CD4-positive, CD25-positive, alpha-beta regulatory T cell (primary cell): ENCODE measurements at places on chromosomes 4 and X. TPM values are rescaled to one million over a fixed set of nuclear protein-coding genes. Genes with fewer than 3 reads are reported as not detected.

GRCh38 chr4:8745826-8746225, 125.8 kb downstream of the HMX1 start:
- no peak for DNase-seq

DNA sequence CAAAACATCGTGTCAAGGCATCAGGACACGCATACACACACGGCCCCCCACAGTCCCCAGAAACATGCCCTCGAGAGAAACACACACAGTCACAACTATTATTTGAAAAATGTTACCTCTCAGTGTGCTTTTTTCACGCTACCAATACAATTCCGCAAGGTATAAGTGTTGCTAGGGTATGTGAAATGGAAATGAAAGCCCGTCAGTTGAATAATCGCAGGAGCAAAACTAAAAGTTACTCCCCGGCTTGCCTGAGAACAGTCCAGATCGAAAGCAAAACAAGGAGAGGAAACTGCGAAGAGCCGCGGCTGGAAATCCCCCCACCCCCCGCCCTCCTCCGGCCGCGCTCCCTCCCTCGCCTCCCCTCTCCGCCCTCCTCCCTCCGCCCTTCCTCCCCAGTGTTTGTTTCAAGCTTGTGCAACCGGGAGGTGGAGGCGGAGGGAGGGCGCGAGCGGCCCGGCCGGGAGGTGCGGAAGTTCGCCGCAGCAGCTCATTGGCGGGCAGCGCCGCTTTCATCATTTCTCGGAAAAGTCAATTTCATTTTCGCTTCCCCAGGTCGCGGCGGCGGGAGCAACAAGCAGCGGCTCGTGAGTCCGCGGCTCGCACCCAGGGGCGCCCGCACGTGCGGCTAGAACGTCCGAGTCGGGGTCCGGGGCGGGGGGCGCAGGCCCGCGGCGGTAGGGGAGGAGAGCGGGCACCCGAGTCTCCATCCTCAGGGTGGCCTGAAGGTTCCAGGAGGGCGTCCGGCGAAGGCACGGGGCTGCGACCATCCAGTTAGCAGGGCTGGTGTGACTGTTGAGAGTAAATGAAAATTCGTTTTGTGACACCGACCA, at the start of gene IRF2:
IRF2 (minus strand) TSS at position 288 of the 833 bp plus-strand sequence. CDS start 45,486 bp downstream, outside the sequence.
- peak; percentile 100 for DNase-seq

The CLCN4 gene
- 0.37 TPM for total RNA-seq

The RS1 gene
- total RNA-seq = not detected

GRCh38 chr4:373062-373839, 35.6 kb downstream of the ZNF141 start:
- DNase-seq = no peak

- no peak for DNase-seq
Measured at GRCh38 chr4:141669501-141669900, 33.1 kb downstream of the IL15 start.

The SPANXA1 gene
- total RNA-seq = not detected

GRCh38 chr4:108814326-108814725, 51.5 kb upstream of the ETNPPL start:
- peak; percentile 14 for DNase-seq

DNA sequence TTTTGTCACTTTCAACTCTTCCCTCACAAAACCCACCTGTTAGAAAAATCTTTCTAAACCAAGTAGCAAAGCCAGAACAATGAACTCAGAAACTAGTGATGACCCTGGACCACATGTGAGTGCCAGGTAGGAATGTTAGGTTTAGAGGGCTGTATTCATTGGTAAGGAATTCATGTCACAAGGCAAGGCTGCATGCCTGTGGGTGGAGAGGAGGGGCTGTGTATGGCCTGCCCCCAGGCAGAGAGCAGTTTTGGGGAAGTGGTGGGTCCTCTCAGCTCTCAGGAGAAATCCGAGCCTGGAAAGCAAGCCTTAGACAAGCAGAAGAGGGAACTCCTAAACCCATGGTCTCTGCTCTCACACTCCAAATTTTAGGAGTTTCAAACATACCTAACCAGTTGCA, 2.4 kb downstream of the RNF175 start:
- no peak for DNase-seq

DNA sequence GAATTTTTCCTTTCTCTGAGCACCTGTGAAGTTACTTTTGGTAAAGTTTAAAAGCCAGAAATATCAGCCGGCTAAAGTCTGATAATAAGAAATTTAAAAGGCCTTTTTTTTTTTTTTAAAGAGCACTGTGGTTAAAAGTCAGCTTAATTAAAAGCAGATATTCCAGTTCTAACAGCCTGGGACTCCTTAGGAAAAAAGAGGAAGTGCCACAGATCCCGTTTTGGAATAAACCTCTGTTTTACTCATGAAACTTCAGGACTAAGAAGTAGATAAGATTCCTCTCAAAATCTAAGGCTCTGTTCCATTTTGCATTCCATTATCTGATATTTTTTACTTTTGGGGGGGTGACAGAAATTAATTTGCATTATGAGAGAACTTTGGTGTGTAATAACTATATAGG, 37.8 kb downstream of the ABCB7 start:
- DNase-seq = no peak

DNA sequence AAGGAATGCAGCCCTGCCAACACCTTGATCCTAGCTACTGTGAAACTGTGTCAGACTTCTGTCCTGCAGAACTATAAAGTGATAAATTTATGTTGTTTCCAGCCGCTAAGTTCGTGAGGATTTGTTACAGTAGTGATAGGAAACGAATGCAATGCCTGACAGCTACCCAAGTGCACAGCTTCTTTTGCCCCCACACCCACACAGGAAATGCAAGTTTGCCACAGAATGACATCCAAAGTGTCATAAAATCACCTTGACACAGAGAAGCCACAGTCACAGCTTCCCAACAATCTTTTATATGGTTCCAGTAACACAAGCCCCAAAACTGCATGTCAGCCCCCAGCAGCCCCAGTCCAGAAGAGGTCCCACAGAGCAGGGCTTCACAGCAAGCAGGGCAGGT, 216.9 kb upstream of the S100G start:
- no peak for DNase-seq

The MANBA gene
- 21.2 TPM for total RNA-seq

DNA sequence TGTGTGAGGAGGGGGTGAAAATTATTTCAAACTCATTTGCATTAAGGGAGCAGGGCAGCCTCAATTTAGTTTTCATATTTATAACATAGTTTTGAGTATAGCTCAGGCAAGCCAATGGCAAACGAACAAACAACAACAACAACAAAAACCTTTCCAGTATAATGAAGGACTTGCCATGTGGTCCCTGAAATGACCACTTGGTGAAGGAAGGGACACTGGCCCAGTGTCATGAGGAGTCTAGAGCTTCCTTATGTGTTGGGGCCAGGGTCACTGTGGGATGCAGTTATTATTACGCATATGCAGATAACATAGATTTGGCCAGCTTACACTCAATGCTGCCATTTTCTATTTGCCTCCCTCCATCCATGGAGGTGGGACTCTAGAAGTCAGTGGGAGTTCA, 23.3 kb downstream of the NKX3-2 start:
- no peak for DNase-seq

The PAGE1 gene
- total RNA-seq = not detected

DNA sequence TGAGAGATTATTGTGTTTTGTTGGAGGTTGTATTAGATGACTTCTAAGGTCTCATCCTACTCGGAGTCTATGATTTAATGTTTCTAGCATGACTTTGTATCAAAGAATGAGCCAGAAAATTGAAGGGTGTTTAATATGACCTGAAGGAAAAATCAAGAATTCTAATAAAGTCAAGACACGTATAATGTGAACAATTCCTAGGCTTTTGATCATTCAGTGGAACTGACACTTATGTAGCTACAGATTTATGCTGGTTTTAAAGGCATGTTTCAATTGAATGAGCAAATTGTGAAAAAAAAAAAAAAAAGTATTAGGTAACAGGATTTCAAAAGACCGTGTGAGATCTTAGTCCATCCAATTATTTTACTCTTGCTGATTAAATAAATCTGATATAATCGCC, 64.9 kb downstream of the GRID2 start:
- DNase-seq = no peak

DNA sequence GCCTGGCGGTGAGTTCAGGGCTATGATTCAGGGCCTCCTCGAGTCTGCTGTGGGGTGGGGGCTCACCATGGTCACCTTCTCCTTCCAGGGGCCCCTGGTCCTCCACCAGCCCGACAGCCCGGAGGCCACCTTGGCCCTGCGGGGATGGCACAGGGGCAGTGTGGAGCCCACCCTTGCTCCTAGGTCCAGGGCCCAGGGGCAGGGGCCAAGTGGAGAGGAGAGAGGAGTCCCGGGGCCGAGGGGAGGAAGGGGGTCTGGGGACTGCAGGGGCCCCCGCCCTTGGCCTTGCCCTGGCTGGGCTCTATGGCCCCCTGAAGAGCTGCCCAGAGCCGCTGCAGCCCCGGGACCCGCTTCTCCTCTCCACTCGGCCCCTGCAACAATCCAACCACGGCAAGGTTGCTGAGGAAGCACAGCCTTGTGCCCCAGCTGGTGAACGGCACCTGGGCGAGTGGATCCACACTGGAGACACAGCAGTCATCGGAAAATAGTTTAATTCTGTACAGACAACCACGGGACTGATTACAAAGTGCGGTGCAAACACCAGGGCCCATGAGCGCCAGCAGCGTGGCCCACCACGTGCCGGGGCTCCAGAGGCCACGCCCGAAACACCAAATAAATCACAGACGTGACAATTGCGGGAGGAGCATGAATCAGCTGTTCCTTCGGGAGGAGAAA, 23.0 kb upstream of the CPLX1 start:
- no peak for DNase-seq

The WDR44 gene
- total RNA-seq = 23.5 TPM

The KCND1 gene
- total RNA-seq = 2.3 TPM

The P2RY8 gene
- total RNA-seq = 158 TPM

- DNase-seq = no peak
Measured at GRCh38 chr4:154928640-154929257, 147.7 kb downstream of the RBM46 start.

The LAGE3 gene
- total RNA-seq = 8.9 TPM

DNA sequence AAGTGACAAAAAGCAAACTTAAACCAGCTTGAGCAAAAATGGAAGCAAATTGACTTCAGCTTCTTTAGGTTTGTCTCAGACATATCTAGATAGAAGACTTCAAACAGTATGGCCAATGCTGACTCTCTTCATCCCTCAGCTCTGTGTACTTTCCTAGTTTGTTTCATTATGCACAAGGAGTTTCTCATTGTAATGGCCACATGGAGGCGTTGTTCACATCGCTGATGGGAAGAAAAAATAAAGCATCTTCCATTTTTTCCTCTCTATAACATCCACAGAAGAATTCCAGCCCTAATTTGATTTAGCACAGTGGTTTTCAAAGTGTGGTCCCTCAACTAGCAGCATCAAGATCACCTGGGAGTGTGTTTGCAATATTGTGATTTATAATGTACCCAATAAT, 397.5 kb upstream of the PRKX start:
- no peak for DNase-seq

GRCh38 chr4:1487761-1488160, 81.5 kb upstream of the NKX1-1 start:
- no peak for DNase-seq

GRCh38 chr4:38455092-38455862, 208.7 kb upstream of the KLF3 start:
- DNase-seq = peak; percentile 12

DNA sequence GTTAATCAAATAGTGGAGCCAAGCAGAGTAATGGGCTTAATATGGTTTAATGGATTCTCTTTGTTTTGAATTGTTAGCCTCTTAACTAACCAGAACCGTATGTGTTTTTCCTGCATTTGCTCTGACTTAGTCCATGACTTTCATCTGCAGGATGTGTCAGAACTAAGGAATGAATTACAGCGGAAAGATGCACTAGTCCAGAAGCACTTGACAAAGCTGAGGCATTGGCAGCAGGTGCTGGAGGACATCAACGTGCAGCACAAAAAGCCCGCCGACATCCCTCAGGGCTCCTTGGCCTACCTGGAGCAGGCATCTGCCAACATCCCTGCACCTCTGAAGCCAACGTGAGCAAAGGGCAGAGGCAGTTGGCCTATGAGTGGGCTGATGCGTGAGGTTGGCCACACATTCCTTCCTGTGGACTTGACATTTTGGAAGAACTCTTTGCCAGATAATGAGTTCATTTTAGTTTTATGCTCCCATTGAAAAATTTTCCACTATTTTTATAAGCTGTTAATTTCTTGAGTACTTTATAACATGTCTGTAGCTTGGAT, 9.1 kb downstream of the MED28 start:
- no peak for DNase-seq
